Uterus (tissue), 4 donors: ENCODE measurements at places on chromosomes 6 and 20.

DNA sequence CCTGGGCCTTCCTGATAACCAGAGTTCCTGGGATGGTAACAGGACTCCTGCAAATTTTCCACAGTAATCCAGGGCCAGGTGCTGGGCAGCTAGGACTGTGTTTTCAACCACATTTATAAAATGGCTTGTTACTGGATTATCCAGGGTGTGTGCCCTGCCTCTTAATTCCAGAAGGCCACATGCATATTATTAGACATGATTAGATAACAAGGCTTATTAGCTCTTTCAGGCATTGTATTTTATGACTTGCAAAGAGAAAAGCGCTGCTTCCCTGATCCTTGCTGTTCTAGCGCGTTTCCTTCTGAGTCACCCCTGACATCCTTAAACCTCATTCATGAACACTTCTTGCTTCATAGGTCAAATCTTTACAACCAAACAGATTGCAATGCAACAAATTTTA lies 208.6 kb downstream of the UST start:
- no peak for DNase-seq

DNA sequence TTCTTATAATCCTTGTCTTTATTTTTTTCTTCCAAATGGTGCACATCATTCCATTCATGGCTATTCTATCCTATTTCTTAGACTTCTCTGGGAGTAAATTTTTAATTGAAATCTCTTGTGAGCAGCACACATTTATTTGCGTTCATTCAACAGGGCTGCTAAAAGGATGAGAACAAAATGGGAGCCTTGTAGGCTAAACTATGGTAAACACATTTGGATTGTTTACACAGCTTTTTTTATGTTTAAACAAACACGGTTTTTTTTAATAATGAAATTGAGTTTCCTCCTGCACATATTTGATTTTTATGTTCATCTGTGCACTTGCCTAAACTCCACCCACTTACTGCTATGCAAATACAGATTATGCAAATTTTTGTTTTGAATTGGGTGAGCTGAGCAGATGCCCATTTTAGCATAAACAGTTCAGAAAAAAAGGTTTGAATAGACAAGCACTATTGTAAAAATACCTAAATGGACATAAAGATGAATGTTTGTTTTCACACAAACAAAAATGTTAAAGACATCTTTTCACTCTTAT lies 92.0 kb downstream of the OLIG3 start:
- DNase-seq = no peak

DNA sequence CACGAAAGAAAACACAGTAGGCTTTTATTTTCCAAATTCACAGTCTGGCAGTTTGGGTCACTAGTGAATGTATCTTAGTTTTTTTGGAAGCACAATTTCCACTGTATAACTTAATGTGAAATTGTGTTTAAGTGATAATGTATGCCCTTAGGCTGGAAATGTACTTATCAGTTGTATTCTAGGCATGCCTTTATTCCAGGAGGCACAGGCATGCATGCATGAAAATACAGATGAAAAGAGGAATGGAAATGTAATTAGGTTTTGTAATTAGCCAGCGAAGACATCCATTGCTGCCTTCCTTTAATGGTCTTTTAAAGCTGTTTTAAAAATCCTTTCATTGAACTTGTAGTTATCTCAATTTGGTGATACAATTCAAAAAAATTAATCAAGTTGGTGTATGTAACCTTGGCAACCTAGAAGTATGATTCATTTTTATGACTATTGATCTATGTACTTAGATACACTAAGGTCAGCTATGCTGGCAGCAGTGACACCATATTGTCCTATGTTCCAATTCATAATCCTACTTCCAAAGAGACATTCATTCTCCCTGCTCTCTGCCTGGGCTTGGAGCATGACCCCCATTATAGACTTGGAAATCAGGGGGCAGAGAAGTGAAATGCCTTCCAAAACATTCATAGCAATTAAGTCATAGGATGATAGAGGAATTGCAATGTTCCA lies 73.1 kb downstream of the SNAP25 start:
- DNase-seq = no peak

- DNase-seq = no peak
These were observed 3.0 kb downstream of the FAM209A start for GRCh38 chr20:56527521-56527920.

DNA sequence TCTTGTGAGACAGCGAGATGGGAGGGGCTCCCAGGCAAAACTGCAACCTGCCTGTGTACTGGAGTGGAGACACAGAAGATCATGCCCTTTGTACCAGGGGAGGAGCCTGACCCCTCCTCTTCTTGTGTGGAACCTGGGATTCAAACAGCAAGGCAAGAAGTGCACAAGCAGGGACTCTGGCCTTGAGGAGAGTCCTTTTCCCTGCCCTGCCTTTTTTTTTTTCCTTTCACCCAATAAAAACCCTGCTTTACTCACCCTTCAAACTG lies 251.8 kb upstream of the OPRM1 start:
- DNase-seq = no peak

DNA sequence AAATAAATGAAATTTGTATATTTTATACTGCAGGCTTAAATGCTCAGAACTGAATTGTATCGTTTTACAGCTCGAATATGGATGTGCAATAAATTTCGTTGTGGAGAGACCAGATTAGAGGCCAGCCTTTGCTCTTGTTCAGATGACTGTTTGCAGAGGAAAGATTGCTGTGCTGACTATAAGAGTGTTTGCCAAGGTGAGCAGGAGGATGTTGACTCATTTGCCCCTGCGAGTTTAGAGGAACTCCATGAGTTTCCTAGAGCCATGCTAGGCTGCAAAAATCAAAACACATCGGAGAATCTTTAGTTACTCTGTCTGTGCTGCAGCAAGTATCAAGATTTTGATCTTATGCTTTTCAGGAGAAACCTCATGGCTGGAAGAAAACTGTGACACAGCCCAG lies 15.4 kb downstream of the ENPP3 start:
- no peak for DNase-seq

DNA sequence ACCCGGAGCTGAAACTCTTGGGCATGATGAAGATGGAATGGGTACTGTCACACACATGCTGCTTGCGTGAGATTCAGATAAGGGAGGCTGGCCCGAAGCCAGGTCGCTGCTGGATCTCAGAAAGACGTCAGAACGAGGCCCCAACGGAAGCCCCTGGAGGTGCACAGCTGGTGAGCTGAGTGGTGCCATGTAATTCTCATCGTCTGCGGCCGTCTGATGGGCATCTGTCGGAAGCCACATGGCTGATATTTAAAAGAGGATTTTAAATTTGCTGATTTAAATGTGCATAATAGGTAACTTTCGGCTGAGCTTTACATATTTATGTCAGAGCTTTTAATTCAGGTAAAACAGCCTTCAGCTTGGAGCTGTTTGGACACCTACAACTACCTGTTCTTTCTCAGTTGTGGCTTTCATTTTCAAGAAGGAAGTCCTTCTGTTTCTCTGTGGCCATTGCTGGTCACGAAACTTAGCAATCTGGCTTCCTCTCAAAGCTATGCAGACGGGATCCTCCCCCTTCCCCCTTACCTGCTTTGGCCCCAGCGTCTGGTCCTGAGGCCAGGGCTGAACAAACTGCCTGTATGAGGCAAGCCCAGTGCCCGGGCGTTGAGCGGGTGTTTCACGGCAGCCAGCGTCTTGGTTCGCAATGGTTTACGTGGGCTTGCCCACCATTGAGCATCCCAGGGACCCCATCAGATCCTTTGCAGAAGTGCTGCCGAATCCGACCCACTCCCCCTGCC lies 9.2 kb downstream of the SLCO4A1 start:
- DNase-seq = peak; percentile 45

GRCh38 chr6:117919275-117919674 lies 12.2 kb downstream of the SLC35F1 start:
- peak; percentile 20 for DNase-seq

DNA sequence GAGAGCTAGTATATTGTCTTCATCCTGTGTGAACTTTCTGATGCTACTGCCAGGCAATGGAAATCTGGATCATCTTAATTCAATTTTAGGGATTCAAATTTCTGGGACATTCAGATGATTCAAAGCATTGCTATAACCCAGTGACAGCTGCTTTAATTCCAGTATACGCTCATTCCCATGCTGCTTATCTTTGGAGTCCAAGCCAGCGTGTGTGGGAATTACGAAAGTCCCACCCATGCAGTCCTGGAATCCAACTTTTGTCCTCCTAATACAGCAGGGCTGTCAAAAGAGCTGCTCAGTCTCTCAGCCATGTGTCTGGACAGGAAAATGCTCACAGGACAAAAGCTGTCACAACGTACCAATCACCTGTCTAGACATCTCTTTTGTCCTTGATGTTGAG lies 219.8 kb downstream of the LAMA2 start:
- peak; percentile 72 for DNase-seq

GRCh38 chr20:46057856-46058598 lies 29.0 kb downstream of the SLC12A5 start:
- peak; percentile 24 for DNase-seq

GRCh38 chr6:111572216-111572706 lies 33.4 kb downstream of the TRAF3IP2 start:
- DNase-seq = no peak

- no peak for DNase-seq
These were observed 39.3 kb downstream of the DTNBP1 start for GRCh38 chr6:15623276-15624116.

DNA sequence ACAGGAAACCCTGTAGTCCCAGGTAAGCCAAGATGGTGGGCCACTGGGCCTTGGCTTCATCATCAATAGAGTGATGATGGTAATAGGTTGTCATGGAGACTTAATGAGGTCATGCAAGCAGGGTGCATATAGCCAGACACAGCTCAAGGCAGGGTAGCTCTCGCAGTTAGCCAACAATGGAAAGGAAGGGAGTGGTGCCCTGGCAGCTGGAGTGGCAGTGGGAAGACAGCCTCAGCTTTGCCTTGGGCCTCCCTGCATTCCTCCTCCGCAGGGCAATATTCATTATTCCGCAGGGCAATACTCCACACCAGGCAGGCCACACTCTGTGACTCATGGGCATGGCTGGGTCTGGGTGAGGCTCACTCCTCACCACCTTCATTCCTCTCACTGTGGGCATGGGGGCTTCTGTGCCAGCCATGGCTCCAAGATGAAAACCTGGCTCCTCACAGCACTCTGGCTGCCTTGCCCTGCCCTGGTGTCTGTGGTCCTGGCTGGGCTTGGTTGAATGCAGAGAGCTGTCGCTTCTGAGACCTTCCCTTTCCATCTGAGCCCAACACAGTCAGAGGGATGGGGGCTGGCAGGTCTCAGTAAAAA lies 163.1 kb upstream of the PMEPA1 start:
- no peak for DNase-seq

DNA sequence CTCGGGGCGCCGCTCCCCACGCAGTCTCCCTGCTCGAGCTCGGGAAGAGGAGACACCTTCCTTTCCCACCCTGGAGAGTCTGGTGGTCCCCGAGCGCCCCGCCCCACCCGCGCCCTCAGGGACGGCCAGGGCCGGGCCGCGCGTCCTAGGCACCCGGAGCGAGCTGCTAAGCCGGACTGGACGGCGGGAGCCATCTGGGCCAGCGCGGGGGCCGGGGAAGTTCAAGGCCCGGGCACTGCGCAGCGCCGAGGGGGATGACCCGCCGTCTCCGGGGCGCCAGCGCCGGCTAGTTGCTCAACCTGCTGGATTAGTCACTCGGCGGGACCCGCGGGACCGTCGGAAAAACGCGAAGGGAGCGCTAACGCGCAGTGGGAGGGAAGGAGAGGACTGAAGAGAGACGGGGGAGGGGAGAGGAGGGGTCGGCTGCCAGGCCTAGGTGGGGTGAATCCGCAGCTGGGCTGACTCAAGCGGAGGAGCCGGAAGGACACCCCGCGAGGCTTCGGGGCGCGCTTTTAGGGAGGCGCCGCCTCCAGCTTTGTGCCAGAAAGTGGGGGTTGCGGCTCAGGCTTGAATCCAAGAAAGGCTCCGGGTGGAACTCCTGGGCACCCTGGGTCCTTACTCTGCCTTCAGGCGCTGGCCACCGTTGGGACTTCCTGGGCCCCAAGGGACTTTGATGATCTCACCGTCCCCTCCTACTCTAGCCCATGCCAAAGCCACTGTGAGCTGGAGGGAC lies 75.7 kb upstream of the FOXP4 start:
- peak; percentile 69 for DNase-seq

DNA sequence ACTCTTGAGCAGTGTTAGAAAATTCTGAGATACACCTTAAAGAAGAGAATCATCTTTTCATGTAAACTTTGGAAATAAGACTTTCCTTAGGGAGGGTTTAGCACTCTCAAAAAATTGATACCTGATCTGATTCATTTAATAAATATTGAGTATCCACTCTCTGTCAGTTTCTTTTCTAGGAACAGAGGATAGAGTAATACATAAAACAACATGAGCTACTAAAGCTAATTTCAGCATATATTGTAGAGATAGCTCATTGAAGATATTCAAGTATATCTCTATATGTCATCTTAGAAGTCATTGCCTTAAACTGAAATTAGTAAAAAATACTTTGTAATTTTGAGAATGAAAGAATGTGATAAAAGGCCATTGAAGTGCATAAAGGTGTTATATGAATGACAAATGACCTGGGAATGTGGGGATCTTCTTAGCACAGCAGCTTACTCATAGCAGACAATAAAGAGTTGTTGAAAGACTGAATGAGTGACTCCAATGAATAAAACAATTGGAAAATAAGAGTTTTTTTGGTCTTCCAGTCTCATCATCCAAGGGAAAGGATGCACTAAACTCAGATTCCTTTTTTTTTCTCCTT lies 29.2 kb downstream of the RHAG start:
- no peak for DNase-seq
